ENCODE measurements at places on chromosomes 3 and 15.

GRCh38 chr3:14531856-14532395, 8.2 kb downstream of the GRIP2 start:
- DNase-seq, result no peak

DNA sequence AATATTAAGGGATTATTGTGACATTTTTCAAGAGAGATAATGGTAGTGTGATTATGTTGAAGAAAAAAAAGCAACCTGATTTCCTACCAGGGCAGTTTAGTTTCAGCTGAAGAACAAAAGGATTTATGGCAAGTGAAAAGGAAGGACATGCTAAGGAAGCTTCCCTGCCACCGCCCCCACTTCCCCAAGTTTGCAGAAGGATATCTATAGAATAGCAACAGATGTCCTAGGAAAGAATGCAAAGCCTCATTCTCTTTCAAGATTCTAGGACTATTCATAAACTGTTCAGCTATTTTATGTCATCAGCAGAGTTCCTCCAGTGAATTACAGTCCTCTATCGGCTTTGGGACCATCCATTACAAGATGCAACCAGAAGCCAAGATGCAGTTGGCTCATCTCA, 160.8 kb downstream of the SATB1 start:
- DNase-seq, result no peak

GRCh38 chr3:54850484-54851018, 77.3 kb downstream of the LRTM1 start:
- DNase-seq, result no peak

DNA sequence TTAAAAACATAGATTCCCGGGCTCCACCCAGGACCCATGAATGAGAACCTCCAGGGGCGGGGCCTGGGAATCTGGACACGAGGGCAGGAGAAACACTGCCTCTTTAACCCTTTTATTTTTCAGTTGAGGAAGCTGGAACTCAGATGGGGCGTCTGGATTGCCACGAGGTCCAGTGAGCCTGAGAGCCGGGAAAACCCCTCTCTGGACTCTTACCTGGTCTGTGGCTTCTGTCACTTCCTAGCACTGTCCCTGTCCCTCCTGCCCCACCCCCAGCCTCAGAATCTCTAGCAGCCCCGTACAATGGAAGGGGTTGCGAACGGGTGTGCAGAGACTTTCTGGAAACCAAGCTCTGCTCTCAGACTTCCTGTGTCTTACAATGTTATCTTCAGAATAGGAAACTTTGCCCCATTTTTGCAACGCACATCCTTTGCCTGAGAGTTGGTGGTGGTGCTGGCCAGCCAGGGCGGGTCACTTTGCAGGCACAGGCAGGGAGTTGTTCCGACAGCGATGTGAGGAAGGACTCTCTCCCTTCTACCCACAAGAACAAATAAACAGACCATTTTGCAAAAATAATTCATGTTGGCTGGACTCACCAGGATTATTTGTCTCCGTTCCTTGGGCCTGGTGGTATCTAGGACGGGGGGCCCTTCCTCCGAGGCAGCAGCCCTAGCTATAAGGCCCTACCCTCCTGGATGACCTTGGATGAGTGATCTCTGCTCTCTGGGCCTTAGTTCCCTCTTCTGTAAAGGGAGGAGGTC, 59.1 kb downstream of the SMAD6 start:
- DNase-seq, result no peak

- DNase-seq, result no peak
Measured at GRCh38 chr15:89187301-89187985, 33.9 kb downstream of the RLBP1 start.

DNA sequence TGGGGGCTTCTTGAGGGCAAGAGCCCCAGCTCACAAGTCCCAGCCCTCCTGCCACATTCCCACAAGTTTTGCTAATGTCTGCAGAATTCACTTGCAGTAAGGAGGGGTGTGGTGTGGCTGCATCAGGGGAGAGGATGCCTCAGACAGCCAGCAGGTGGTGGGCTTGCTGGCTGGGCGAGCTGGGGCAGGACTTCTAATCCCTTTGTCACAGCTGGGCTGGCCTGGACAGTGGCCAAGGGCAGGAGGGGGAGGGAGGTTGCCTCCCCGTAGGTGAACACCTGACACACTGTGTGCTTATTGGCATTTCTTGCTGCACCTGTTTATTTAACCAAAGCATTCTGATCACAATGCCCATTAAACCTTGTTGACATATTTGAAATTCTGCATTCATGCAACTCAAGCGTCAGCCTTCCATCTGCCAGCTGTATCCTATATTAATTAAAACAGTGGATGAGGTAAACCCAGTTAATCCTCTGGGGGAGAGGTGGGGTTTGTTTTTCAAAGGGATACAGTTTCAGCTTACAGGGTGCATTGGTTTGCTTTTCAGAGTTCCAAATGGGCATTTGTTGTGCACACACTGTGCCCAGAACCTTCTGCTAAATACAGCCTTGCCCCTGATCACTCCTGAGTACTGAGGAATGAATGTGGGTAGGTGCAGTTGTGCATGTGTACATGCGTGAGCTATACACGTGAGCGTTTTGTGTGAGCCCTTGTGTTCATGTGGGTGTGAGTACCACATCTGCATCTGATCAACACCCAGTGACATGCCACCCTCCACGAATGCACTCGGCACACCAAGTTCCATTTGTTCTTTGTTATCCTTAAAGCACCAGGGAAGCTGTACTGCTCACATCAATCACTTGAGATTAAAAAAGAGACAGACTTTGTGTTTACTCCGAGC, 268.7 kb downstream of the XXYLT1 start:
- DNase-seq, result peak; percentile 42

DNA sequence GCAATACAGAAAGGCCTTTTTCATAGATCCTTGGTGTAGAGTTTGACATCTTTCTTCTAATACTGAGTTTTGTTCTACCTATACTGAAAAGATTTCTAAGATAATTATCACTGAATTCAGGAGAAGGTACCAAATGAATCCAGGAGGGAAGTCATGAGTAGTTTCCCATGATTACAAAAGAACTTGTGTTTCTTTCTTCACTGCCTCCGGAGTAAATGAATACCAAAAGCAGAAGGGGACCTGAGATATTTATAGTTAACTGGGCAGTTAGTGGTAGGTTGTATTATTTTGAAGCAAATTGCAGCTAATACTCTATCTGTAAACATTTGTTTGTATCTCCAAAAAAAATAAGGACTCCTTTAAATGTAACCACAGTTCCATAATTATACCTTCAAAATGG, 175.4 kb downstream of the SUCNR1 start:
- no peak for DNase-seq

GRCh38 chr3:93994056-93994455, 14.1 kb downstream of the ARL13B start:
- DNase-seq, result no peak

DNA sequence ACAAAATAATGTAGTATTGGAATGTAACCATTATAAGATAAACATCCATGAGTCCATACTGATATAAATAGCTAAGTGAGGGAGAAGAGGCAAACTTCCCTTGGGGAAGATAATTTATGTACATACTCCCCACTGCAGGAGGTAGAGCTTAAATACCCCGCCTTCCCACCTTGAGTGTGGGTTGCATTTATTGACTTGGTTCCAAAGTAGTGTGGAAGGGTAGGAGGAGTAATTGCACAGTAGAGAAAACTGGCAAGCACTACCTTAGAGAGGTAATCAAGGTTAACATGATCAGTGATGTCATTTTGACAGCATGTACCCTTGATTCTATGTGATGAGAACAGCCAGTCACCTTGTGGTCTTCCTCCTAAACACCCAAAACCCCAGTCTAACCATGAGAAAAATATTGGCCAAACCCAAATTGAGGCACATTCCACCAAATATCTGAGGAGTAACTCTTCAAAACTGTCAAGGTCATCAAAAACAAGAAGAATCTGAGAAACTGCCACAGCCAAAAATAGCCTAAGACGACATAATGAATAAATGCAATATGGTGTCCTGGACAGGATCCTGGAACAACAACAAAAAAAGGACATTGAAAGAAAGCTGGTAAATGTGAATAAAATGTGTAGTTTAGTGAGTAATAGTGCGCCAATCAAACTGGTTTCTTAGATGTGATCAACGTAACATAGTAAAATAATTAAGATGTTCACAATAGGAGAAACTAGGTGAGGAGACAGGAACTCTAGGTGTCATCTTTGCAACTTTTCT, 774 bp upstream of the CNOT10 start:
- no peak for DNase-seq

GRCh38 chr15:61935493-61935892, 124.8 kb downstream of the VPS13C start:
- no peak for DNase-seq

GRCh38 chr3:52694528-52695189, 8.8 kb downstream of the GNL3 start:
- no peak for DNase-seq

DNA sequence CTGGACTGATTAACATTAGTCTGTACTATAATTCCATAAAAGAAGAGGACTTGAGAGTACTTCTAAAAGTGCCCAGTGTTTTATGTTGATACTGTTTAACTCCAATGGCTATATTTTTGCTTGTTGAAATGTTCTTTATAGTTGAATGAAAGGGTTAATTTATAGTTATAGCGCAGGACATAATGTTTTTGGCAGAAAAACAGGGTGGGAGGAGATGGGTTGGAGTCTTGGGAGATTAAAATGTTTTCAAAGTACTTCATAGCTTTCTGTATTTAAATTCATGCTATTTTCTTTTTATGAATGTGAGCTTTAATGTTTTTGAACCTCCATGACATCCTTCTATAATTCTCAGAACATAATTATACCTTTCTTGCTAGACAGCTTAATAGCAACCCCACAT, 108.2 kb downstream of the CNTN3 start:
- DNase-seq, result no peak

GRCh38 chr3:169755488-169755887, 9.4 kb downstream of the TERC start:
- no peak for DNase-seq

- no peak for DNase-seq
Measured at GRCh38 chr15:27951191-27951890, 147.8 kb downstream of the OCA2 start.

GRCh38 chr3:67001086-67001861, 3.2 kb downstream of the KBTBD8 start:
- DNase-seq, result no peak

DNA sequence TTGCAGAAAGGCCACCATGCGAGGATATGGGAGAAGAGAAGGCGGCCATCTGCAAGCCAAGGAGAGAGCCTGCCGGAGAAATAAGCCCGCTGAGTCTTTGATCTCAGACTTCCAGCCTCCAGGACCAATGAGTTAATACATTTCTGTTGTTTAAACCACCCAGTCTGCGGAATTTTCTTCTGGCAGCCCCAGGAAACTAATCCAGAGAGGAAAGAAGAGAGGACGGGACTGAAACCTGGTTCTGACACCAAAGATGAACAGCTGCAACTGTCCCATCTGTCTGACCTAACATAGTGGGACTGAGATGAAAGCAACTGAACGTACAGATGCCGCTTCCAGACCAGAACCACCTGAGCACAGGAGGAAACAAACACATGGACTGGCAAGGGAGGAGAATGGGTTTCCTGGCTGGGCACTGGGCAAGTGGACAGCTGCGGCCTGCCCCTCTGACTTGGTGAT, 32.3 kb downstream of the VGLL4 start:
- DNase-seq, result no peak

DNA sequence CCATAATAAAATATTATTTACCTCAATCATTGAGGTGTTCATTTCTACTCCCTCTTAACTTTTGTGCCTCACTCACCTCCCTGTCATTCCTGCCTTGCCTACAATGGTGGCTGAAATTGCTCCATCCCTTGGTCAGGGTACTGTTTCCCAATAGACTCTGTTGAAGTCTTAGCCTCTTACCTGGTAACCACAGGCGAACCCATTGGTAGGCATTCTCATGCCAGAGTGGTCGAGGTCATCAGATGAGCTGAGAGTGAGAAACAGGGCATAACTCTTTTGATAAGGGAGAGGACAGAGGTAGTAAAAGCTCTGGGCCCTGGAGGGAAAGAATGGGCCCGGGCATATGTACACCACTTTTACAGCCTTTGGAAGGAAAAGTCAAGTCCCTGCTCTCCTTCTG, 265.6 kb downstream of the ARRDC4 start:
- no peak for DNase-seq

DNA sequence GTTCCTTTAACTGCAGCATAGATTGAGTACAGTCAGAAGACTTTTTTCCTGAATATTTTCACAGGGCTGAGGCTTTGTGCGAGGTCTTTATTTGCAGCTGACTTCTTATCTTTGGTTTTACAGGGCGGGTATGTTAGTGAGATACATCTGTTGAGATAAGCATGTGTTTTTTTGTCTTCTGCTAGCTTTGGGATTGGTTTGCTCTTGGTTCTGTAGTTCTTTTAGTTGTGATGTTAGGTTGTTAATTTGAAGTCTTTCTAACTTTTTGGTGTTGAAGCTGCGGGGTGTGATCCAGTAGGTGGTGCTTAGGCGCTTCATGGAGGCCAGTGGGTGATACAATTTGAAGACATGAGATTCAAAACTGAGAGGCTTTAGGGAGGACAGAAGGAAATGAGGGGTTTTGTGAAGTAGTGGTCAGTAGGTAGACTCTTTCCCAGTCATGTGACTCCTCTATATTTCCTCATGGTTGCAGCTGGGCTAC, 67.9 kb upstream of the TNFSF10 start:
- no peak for DNase-seq

- DNase-seq, result no peak
Measured at GRCh38 chr3:117510396-117510795, 800.8 kb downstream of the TUSC7 start.
